ENCODE measurements at places on chromosomes 1 and 21.

DNA sequence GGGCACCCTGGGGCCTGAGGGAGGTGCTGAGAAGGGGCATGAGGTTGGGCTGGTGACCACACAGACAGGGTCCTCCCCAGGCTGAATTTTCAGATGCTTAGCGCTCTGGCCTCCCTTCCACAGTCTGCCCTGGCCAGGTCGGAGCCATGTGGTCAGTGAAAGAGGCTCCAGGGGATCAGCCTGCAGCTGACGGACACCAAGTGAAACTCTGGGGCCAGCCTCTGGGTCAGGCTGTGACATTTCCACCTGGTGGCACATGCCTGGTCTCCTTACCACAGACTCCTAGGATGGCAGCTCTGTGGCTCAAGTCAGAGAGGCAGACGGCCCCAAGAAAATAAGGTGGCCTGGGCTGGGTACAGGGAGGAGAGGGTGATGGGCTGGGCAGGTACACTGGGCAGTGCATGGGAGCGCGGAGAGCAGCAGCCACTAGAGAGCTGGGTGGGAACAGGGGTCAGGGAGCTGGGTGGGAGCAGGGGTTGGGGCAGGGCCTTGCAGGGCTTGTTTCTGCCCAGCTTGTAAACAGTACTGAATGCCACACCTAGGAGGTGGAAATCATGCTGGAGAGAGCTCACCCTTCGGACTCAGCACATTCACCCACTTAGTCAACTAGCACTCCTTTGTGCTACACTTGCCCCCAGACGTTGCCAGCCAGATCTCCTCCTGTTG is 20.7 kb upstream of the ADARB1 start:
- no peak for DNase-seq

DNA sequence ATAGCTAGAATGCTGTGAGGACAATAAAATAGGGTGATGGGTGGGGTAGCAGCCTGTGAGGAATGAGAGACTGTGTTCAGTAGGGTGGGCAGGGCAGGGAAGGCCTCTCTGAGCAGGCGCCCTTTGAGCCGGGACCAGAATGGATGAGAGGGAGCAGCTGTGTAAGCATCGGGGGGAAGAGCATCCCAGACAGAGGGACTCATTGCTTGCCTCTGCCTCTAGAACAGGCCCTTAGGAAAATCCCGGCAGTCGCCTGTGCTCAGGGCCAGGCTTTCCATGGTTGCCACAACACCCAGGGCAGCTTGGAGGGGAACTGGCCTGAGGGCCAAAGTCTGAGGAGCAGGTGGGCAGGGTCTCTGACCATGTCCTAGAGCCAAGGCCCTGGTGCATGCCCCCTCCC is 774 bp downstream of the SLC2A7 start:
- DNase-seq, result no peak

DNA sequence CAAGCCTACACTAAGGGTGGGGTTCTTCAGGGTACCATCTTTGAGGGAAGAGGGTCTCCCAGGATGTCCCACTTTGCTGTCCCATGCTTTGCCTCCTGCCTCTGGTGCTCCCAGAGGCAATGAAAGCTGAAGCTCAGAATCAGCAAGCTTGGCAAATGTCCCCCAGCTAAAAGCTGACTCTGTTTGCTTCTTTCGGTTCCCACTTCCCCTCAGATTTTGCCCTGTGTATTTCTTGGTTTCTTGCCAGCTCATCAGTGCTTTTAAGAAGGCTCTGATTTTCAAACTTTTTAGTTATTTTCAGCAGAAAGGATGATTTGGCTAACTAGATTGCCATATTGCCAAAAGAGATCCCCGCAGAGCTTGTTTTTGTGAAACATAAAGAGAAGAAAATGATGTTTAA is 33.1 kb upstream of the COG2 start:
- DNase-seq, result no peak

DNA sequence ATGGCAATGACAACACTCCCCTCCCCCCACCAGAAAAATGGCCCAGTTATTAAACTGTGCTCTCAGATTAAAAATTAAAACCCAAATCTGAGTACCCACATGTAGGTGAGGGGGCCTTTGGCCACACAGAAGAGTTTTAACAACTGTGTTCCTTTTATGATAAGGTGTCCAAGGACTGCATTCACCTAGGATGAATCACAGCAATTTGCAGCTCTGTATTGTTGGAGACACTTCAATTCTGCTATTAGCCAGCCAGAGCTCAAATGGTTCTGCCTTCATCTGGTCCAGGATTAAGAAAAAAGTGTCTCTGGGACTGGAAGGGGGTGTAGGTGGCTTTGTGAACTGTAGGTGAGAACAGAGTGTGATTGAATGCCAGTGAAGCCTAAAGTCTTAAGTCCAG is 43.3 kb upstream of the DIRAS3 start:
- no peak for DNase-seq

DNA sequence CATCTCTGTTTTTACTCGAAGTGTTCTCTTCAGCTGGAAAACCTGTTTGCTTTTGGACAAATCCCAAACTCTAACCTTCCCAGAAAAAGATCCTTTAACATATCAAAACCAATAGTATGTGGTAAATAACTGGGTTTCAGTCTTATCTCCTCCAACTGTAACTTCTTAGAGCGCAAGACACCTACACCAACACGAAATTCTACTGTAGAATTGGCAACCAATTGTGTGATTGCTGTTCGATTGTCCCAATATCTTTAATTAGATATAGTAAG is 5.8 kb upstream of the MPZL1 start:
- no peak for DNase-seq

DNA sequence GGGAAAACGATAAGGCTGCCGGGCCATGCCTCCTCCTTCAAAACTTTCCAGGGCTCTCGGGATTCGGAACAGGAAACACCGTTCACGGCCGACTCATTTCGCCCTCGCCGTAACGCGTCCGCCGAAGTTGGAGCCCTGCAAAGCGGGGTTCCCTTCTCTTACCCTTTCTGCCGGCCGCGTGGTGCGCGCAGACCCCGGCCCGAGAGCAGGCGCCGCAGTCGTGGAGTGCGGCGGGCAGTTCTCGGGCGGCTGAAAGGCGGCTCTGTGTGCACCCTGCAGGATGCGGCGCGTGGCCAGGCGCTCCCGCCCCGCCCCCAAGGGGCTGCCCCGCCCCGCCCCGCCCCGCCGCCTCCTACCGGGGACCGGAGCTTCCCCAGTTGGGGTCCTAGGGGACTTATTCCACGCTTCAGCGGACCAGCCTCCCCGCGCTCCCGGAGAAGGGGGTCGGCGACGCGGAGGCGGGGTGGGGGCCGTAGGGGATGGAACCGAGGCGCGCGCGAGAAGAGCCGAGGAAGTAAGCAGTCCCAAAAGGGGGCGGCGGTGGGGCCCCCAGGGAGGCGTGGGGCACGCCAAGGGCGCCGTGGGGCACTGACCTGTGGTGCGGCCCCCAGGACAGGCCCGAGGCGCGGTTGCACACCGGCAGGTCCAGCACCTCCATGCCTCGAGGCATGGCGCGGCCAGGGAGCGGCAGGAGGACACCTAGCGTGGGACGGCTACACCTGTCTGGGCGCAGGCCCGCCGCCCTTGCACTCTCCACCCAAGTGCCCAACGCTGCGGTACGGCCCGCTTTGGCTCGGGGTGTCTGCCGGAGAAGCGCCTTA is at the start of gene MCOLN2:
MCOLN2 (minus strand) TSS at position 268 of the 821 bp plus-strand sequence; CDS start at position 27, 241 bp downstream.
- peak; percentile 58 for DNase-seq

- no peak for DNase-seq
These were observed 10.4 kb upstream of the KCNA2 start for GRCh38 chr1:110616587-110616986.

- no peak for DNase-seq
These were observed 32.7 kb upstream of the PLXNA2 start for GRCh38 chr1:208276757-208277435.

DNA sequence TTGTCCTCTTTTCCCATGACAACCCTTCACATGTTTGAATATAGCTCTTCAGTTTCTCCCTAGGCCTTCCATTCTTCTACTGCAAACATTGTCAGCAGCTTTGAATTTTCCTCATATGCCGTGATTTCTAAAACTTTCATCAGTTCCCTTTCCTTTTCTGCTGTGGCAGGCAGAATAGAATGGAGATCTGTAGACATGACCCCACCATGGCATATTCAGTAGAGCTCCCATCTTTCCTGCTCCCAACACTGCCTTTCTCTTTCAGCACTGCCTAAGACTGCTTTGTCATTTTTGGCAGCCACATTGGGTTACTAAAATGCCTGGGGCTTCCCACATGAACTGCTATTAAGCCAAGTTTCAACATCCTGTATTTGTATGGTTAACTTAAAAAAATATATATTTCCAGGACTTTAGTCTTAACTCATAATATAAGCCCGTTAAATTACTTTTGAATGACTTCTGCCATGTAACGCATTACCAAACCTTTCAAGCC is 60.9 kb downstream of the TBX19 start:
- no peak for DNase-seq

GRCh38 chr1:221509575-221510355 is 232.1 kb downstream of the DUSP10 start:
- no peak for DNase-seq

- no peak for DNase-seq
These were observed 8.9 kb upstream of the ZMYM4 start for GRCh38 chr1:35259561-35259960.

DNA sequence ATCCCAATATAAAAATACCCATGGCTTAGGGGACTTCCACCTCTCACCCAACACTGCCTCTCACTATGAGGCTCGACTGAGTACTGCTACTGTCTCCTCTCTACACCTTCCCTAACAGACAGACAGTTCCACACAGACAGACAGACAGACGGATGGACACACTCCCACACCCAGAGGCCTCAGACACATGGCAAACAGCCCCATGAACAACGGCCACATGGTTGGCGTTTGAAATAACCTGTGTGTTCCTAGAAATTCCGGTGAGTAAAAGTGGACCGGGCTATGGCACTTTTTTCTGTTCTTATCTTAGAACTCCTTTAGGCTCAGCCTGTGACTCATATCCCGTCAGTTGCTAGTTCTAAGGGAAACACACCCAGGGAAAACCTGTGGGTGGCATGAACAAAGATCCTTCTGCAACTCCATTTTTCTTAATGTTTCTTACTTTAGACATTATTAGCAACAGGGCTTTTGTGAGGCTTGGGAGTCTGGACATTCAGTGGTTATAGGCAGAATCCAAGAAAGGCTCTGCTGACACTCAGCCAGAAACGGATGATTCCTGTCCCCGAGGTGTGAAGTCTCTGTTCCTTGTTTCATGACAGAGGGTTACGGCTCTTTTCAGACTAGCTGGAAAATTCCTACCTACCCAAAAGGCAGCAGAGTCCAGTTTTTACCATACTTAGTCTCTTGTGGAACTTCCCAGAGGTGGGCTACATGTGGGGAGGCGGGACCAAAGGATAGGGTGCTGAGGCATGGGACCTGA is 90.5 kb upstream of the TLR5 start:
- DNase-seq, result no peak

DNA sequence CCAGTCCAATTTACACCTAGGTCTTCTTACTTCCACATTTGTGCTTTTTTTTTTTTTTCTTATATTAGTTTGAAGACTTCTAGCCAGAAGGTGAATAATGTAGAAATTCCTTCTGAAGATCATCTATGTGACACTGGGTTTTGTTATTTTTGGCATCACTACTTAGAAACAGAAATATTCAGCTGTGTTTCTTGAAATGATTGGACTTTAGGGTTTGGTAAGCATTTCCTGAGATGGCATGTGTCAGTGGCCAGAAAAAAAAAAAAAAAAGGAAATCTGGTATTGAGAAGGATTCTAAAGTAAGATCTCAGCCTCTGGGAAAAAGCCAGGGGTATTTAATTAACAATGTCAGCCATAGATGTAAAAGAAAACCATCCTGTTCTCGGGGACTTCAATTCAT is 43.4 kb upstream of the LRRC8C start:
- DNase-seq, result no peak

DNA sequence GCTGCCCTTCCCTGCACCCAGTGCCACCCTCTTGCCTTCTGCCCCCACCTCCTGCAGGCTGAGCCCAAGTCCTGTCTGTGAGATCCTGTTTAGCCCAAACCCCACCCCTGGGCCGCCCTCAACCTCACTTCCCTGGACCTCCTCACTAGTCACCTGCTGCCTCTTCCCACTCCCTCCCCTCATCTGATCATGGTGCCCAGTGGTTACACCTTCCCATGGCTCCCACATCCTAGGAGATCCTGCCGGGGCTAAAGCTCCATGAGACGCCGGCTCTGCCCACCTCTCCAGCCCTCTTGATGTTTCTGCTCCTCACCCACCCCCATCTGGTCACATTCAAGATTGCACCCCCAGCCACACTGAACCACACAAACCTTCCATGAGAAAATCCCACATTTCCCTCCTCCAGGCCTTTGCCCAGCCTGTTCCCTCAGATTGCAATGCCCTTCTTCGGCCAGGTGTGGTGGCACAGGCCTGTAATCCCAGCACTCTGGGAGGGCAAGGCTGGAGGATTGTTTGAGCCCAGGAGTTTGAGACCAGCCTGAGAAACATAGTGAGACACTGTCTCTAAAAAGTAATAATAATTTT is 17.0 kb downstream of the TTC39A start:
- DNase-seq, result no peak
